ENCODE measurements at places on chromosomes 3 and 15.

DNA sequence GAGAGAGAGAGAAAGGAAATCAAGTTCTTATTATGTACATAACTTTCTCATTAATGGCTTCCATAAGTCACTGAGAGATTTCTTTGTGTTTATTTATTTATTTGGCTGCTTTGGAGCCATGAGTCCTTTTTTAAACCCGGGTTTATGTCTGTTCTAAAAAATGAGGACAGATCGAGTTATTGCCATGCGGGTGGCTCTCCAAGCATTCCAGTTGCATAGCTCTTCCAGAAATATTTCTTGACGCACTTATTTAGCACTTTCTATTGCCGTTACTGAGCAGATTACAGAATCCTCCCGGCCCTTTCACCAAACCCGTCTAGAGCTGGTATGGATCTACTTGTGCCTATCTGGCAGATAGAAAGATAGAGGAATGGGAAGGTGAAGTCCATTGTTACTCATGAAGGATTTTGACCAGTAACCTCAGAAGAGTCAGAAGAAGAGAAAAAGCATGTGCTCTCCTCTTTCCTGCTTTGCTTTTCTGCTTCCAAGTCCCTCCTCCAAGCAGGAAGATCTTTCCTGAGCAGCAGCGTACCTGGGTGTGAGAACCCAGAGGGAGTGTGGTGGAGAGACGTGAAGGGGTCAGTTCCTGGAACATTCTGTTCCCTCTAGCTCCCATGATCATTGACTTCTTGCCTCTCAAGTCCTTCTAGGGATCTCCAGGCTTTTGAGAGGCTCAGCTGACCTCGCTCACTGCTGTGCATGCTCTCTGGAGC lies 112.8 kb downstream of the LPP start:
- DNase-seq = no peak

GRCh38 chr3:27349832-27350231 lies 19.4 kb downstream of the NEK10 start:
- no peak for DNase-seq

- DNase-seq = no peak
Observed at GRCh38 chr3:195394024-195394423, 48.8 kb downstream of the ACAP2 start.

- DNase-seq = no peak
Observed at GRCh38 chr3:127363891-127364290, 76.0 kb upstream of the PRR20G start.

DNA sequence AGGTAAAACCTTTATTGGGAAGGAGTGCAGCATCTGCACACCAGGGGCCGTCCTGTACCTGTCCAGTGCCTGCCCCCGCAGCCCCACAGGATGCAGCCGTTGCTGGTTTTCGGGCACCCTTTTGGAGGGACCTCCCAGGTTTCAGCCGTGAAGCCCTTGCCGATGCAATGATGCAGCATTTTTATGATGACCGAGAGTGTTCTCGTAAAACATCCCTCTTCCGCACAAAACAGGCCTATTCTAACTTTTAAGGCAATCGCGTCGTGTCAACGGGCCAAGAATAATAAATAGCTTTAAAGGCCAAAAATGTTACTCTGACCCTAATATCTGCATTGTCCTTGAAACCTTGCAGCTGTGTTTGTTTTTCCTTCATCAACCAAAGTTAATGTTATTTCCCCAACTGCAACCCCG lies 126.1 kb downstream of the LRRK1 start:
- no peak for DNase-seq

- no peak for DNase-seq
Observed at GRCh38 chr3:160129459-160130061, 95.7 kb upstream of the C3orf80 start.

DNA sequence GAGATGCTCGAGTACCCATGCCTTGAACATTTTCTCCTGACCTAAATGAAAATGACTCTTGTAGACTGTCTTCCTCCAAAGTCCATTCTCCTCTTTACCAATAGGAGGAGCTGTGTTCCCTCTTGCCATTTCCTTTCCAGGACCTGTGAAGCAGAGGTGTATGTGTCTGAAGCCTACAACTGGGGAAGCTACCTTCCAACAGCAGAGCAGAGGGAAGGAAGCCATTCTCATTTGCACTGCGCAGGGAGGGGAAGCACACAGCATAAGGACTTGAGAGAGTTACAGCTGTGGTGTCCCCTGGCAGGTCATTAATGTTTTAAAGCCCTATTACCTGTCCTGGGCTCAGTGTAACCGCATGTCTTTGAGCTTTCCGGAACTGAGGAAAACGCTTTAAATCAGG lies 38.7 kb downstream of the HSPBAP1 start:
- no peak for DNase-seq

DNA sequence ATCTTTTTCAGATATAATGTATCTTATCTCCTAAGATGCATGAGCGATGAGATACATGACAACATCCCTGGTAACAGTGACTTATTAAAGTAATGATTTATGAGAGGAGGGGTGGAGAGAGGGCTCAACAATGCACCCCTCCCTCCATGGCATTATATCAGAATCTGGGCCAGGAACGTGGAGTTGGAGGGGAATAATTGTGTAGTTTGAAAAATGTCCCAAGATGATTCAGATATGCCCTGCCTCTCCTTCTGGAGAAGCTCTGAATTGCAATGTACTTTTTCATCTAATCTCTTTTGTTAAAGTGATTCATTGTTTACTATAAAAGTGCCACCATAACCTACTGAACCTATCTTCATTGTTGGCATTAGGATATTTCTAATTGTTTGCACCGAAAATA lies 86.5 kb downstream of the FRMD4B start:
- DNase-seq = no peak

DNA sequence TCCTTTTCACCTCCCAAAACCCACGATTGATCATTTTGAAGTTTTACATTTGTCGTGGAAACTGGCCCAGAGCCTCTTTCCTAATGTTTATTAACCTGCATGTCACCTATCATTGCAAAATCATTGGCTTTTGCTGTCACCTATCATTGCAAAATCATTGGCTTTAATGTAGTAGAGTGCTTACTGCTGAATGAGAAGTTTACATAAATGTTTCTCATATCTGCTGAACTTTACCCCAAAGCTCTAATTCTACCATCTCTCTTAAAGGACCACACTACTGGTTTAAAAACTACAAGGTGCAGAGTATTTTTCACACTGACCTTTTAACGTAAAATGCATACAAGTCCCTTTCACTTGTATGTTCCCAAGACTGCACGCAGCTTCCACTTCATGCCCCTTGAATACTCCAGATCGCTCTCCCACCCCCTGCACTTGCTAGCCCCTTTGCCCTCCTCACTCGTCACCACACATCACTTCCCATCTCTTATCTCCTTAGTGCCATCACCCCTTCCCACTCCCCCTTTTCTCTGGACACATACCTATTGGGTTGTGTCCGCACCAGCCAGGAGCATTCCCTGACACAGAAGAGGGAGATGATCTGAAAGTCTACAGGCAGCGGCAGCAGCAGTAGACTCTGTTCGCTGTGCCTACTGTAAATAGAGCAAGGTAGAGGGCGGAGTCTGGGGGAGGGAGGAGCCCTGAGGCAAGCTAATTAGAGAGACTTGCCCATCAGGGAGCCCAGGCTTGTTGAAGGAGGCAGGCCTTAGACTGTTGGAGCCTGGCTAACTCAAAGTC lies 30.2 kb upstream of the ATOSA start:
- DNase-seq = no peak

DNA sequence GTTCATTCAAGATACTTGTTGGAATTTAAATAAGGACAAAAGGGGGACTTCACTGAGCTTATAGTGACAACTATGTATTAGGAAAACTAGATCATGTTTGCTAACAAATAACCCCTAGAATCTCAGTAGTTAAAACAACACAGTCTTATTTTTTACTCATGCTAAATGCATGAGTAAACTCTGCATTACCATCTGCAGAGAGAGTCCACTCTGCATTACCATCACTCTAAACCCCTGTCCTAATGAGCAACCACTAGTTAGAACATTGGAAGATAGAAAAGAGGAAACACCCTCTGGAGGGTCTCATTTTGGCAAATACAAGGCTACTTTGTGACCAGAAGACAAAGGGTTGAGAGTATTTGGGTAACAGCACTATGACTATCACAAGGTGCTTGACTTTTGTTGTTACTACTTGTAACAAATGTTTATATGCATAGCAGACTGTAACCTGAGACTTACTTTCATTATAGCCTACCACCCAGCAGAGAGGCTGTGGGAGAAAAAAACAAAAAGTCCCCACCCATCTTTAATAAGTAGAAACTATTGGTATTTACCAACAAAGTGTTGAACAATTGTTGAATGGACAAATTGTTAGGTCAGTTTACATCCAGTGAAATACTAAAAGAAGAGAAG lies 99.1 kb downstream of the OXSM start:
- DNase-seq = no peak

DNA sequence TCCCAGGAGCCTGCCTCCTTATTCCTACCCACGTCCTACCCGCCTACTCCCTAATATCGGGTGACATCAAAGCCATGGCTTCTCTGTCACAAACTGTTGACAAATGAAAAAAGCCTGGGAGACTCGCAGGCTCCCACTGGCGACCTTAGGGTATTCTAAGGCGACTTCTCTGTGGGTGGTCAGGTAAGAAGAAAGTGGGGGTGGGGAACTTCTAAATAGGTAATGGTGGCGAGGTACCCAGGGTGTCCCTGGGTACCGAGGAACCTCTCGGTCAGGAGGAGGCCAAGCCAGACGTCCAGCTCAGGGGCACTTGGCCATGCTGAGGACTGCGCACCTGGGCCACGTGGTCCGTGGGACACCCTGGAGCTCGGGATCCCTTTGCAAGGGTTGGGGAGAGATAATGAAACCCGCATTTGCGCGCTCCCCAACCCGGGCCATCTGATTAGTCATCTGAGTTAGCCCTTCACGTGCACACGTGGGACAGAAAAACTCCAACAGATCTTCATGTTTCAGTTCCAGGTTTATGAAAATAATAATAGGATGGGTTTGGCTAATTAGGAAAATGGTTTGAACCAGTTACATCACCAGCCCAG lies 78.2 kb downstream of the NR2F2 start:
- DNase-seq = no peak

GRCh38 chr15:86159468-86159867 lies 79.8 kb downstream of the AGBL1 start:
- DNase-seq = no peak

- DNase-seq = no peak
Observed at GRCh38 chr3:181726351-181727330, 14.9 kb downstream of the SOX2 start.

- DNase-seq = no peak
Observed at GRCh38 chr15:48896869-48897814, 19.2 kb downstream of the EID1 start.

- DNase-seq = no peak
Observed at GRCh38 chr3:194307849-194308248, 43.3 kb downstream of the CPN2 start.

DNA sequence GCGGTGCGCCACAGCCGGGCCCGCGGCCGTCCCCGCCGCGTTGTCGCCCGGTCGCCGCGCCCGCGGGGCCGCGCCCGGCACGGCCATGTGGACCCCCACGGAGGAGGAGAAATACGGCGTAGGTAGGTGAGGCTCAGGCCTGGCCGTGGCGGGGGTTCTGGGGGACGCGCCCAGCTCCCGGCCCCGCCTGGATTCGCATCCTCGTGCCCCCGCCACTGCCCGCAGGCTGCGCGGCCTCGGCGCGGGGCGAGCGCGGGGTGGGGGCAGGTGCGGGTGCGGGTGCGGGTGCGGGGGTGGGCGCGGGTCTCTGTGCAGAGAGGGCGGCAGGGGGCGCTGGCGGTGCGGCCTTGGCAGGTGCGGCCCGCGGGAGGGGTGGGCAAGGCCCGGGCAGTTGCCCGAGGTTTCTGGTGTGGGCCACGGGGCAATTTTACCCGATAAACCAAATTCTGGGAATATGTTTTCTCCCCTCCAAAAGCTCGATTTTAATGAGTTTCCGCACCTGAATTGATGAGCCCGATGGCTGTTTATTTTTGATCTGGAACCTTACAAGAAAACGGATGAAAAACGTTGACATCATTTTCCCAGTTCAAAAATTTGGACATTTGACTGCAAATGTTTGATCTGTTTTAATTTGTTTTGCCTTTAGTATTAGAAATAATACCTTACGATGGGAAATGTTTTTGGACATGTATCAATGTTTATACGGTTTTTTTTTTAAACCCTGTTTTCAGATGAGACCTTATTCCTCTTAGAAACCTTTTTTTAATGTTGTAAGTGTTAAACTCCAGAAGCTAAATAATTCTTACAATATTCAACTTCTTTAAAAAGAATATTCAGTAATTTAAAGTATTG lies 678 bp downstream of the DOCK3 start:
- DNase-seq = no peak

DNA sequence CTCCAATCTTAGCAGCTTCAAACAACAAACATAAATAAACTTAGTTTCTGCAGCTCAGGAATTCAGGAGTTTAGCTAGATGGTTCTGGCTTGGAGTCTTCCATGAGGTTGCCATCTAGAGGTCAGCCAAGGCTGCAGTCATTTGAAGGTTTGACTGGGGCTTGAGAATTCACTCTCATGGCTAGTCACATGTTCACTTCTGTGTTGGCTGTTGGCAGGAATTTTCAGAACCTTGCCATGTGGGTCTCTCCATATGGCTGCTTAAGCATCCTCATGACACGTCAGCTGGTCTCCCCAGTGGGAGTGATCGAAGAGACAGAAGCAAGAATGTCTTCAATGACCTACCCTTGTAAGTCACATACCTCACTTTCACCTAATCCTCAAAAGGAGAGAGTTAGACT lies 269.2 kb upstream of the CNTN3 start:
- no peak for DNase-seq

DNA sequence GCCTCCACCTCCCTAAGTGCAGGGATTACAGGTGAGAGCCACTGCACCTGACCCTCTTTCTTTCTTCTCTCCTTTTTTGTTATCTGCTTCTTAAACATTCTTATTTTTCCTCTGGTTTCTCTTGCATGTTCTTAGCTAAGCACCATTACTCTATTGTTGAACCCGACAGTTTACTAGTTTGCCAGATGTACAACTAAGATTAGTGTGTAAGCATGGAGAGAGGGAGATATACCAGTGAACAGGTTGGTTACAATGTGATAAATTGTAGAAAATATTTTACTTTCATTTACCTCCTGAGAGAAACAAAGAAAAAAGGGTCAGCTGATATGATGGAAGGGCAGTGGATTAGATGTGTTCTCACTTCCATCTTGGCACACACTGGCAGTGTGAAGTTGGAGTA lies 4.9 kb downstream of the HAUS2 start:
- DNase-seq = no peak

DNA sequence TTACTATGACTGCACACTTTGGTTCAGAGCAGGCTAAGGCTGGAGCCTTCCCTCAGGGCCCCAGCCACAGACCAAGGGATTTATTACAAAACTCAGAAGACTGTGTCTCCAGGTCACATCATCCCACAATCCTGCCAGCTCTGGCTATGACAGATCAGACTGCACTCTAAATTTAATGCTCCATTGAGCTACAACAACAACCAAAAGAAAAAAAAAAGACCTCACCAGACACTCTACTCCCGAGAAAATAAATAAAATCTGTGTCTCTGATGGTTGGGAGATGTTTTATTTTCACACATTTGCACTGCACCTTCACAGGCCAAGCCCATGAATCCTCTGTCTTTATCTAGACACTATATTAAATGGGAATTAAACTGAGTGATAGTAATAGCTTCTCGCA lies 50.8 kb upstream of the CTNNB1 start:
- DNase-seq = no peak

DNA sequence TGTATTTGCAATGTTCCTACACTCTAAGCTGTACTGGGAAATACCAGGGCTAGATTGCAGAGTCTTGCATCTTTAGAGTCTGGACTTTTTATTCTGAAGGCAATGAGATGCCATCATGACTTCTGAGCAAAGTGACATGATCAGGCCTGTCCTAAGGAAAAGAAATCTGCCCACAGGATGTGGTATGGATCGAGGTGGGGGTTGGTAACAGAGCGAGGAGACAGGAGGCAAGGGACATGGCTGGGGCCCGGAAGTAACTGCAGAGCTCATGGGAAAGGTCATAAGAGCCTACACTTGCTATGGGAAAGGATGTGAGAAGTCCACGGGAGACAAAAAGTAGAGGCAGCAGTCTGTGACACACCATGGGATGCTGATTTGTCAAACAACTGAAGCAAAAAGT lies 121.5 kb downstream of the OXNAD1 start:
- DNase-seq = no peak
